Activated CD4-positive, alpha-beta T cell treated with anti-CD3 and anti-CD28 coated beads, Interleukin-2, amount 50 U/mL, for 4 hours (primary cell): ENCODE measurements at places on chromosomes 6 and 20.

GRCh38 chr6:137145421-137145820, 28.0 kb downstream of the IL22RA2 start:
- DNase-seq = no peak

GRCh38 chr6:25359891-25360290, 80.7 kb downstream of the CARMIL1 start:
- DNase-seq = no peak

DNA sequence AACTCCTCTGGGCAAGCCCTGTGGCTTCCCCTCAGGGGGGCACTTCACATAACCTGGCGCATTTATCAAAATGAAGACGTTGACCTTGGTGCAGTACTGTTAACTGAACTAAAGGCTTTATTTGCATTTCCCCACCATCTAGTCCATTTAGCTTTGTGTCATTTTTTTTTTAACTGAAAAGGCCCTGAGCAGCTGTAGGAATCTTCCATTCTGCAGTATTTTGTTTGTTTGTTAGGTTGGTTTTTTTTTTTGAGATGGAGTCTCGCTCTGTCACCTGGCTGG, 10.7 kb downstream of the TMEM181 start:
- DNase-seq = no peak

- DNase-seq = no peak
These were observed 21.2 kb downstream of the STK38 start for GRCh38 chr6:36526066-36526465.

- DNase-seq = no peak
These were observed 93.6 kb downstream of the STXBP5 start for GRCh38 chr6:147297663-147298316.

GRCh38 chr6:82396964-82397751, 33.5 kb downstream of the TPBG start:
- no peak for DNase-seq

DNA sequence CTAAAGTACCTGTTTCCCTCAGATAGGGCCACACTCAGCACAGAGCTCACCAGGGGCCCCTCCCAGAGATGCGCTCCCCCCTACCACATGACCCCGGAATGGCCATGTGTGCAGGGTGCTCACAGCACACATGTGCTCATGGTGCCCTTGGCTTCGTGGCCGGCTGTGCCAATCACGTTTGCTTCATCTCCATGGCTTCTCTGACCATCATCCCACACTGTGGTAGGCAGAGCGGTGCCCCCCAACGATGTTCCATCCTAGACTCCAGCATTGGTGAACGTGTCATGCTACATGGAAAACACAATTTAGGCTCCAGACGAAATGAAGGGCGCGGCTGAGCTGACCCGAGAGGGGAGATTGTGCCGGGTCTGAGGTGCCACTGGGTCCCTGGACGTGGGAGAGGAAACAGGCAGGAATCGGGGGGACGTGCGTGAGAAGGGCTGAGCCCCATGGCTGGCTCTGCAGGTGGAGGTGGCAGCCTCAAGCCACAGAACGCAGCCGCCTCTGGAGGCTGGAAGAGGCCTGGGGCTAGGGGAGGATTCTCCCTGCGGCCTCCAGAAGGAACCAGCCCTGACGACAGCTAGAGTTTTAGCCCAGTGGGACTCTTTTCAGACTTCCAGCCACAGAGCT, 126.5 kb downstream of the DLL1 start:
- DNase-seq = no peak

- no peak for DNase-seq
These were observed 11.5 kb downstream of the RNF146 start for GRCh38 chr6:127277878-127278843.

DNA sequence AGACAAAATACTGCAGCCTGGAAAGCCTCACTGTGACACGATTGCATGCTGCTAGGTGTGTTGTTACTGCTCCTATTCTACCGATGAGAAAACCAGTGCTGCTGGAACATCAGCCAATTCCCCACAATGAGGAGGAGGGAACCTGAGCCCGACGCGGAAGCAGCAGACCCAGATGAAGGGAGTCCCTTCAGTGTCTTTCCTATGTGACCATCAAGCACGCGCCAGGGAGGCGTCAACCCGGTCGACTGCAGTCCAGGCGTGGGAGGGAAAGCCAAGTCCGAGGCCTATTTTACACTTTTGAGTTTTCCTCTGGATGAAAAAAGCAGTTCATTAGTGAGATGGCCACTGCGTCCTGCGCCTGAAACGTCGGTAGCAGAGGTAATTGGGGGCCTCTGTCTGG, 63.3 kb downstream of the STK35 start:
- no peak for DNase-seq

GRCh38 chr20:18004384-18005031, 35.7 kb downstream of the MGME1 start:
- DNase-seq = no peak

DNA sequence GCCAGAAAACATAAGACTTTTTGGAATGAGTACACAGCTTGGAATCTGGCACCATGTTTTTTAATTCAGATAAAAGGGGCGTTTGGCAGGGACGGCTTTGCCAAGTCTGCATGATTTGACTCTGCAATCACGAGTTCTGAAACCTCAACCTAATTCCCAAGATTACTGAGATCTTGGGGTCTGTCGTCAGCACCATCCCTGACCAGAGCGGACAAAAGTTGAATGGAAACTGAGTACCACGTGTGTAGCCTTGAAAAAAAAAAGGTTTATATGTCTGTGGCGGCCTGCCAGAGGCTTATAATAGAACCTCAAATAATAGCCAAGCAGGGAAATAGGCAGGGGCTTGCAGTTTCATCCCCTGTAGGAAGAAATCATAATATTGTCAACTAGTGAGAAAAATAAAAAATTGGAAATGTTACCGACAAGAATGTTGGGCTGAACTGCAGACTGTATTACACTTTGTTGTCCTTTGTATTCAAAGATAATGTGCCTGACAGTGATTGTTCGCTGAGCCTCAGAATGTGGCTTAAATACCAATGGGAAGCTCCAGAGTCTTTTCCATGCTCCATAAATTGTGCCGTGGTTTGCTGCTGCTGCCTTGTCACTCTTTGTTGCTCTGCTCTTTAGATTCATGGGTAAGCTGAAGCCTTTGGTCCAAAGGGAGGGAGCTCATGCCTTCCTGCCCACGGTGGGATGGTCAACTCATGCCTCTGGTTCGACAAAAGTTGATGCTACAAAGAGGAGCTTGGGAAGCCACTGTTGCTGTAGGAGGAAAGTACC, 118.8 kb upstream of the ARID1B start:
- DNase-seq = no peak

DNA sequence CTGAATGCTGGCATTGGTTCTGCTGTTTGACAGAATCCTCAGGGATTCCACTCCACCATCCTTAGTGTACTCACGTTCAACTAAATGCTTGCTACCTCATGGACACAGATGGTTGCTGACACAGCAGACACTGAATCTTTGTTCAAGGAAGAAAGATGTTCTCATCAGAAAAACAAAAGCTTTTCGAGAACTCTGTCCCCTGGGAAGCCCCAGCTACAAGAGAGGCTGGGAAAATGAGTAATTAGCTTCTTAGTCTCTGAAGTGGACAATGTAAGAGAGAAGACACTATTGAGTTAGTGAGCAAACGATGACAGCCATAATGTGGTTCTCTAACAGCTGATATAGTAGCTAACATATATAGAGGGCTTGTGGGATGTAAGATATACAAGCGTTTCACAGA, 30.9 kb upstream of the ENPP5 start:
- DNase-seq = no peak

GRCh38 chr20:43751167-43752050, 24.6 kb upstream of the GTSF1L start:
- DNase-seq = peak; percentile 16

GRCh38 chr6:84258866-84259265, 31.4 kb upstream of the CEP162 start:
- DNase-seq = no peak

DNA sequence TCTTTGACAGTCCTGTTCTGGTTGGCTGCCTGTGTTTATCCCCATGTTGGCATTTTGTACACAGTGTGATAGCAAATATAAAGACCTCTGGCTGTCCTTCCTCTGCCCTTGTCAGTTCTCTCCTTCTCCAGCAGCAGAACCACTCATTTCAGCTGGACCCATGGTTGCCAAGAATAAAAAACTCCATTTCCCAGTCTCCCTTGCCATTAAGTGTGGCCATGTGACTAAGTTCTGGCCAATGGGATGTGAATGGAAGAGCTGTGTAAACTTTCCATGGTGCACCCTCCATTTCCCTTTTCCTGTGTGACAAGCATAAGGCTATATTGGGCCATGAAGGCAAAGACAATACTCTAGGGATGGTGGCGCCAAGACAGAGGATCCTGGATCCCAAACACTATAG, 78.4 kb upstream of the TBC1D7 start:
- DNase-seq = no peak

DNA sequence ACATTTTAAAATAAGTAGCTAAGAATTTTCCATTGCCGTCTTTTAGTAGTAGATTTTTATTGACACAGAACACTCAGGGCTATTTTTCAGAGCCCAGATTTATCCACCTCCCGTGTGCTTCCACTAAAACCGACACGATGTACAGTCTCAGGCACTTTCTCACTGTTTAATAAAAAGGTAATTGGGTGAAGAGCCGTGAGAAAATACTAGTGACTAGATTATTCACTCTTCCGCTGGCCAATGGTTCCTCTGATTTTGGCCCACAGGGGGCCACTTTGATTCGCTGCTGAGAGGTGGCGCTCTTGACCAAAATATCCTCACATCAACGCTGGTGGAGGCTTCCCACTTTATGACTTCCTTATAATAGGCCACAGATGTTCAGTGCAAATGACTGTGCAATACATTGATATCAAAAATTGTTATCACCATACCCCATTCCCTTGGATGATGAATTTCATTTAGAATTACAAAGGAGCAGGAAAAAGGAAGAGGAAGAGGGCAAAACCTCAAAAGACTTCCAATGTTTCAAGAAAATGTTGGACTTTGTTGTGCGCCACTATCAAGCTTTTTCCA, 12.3 kb upstream of the HDDC2 start:
- no peak for DNase-seq

- peak; percentile 36 for DNase-seq
These were observed 26.2 kb downstream of the SLC16A10 start for GRCh38 chr6:111113336-111114086.

- DNase-seq = no peak
These were observed 192.0 kb upstream of the IMPG1 start for GRCh38 chr6:76264468-76264867.

- DNase-seq = no peak
These were observed 32.5 kb downstream of the CTNNBL1 start for GRCh38 chr20:37726321-37726720.

GRCh38 chr20:33689973-33690372, 3.8 kb upstream of the E2F1 start:
- DNase-seq = peak; percentile 33
